ENCODE measurements at places on chromosomes 13 and 19.
A peak's percentile ranks its signal among the peaks of the same experiment; 100 is the strongest.

DNA sequence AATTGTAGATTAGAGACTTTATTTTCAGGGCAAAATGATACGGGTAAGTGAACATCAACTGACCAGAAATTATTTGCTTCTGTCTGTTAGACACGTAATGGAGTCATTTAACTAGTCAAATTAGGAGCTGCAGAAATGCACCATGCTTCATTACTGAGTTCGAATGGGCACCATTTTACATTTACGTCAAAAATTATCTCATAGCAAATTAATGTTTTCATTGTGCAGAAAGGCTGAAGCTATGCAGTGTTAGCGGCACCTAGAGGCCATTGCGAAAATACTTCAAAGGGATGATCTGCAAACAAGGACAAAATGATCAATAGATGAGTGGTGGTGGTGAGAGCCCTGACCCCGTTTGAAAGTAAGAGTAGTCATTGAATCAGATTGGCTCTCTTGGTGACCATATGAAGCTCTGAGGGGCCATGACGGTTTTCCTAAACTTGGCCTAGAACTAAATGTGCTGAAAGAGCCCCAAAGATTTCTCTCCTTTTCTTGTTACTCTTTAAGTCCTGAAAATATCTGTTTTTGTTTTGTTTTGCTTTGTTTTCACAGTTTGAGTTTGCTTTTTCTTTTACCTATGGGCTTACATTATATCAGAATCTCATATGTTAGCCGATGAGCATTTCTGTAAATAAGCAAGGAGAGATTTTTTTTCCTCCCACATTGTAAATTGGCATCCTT, 277.9 kb downstream of the ZNF536 start:
- DNase-seq, result peak; percentile 6

- peak; percentile 32 for DNase-seq
These were observed 11.4 kb downstream of the FCHO1 start for GRCh38 chr19:17762505-17763229.

GRCh38 chr13:109819874-109820273, 33.5 kb upstream of the IRS2 start:
- DNase-seq, result no peak

GRCh38 chr13:26019881-26020870, 31.6 kb downstream of the SHISA2 start:
- DNase-seq, result no peak

GRCh38 chr13:81872581-81872980, 1531.7 kb upstream of the SPRY2 start:
- no peak for DNase-seq

DNA sequence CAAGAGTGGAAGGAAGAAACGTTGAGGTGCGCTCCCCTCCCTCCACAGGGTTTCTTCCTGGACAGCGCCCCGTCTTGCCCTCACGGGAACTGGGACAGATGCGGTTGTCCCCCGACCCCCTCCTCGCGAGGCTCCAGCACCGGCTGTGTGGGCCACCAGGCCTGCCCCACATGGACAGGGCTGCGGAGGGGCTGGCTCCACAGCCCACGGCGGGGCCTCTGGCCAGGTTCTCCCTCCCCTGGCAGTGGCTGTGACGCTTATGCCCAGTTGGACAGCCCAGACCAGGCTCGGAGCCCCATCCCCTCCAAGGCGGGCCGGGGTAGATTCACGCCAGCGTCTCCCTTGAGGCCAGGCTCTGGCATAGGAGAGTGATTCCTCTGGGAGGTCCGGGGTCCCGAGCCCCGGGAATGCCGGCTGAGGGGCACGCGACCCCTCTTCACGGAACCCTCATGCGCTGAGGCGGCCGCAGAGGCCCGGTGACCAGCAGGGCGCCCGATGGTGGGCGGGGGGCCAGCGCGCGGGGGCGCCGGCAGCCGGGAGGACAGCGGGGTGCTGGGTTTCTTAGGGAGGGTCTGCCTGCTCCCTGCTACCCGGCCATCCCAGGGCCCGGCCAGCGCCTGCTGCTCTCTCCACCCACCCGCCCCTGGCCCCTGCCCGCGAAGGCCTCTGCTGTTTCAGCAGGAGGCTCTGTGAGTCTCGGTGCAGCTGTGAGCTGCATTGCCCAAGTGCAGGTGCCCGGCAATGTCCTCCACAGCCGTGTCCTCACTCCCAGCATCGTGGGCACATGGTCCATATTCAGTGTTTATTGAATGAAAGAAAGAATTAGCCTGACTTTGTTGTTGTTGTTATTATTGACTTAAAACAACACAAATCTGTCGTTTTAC, 20.3 kb upstream of the GAS6 start:
- DNase-seq, result no peak

DNA sequence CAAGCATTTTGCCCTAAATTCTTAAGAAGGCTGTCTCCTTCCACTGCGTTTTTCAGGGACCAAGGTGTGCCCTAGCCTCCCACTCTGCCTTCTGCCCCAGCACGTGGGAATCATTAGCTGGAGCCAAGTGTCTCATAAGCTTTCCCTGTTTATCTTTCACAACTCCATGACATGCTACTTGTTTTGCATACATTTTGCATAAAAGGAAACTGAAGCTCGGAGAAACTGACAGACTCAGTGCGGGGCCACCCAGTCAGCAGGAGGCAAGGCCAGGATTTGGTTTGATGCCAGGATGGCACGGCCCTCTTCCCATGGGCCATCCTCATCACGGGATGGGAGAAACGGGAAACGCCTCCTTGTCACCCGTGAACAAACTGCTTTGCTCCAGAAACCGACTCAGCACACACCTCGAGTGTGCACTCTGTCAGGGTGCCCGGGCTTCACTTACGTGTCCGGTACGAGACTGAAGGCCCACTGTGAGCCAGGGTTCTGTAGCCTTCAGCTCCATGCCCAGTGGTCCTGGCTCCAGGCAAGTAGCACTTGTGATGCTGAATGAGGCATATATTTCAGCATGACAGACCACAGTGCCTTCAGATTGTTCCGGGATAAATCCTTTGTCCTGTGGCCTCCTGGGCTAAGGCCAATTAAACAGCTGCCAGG, 9.6 kb downstream of the CEBPA start:
- no peak for DNase-seq

DNA sequence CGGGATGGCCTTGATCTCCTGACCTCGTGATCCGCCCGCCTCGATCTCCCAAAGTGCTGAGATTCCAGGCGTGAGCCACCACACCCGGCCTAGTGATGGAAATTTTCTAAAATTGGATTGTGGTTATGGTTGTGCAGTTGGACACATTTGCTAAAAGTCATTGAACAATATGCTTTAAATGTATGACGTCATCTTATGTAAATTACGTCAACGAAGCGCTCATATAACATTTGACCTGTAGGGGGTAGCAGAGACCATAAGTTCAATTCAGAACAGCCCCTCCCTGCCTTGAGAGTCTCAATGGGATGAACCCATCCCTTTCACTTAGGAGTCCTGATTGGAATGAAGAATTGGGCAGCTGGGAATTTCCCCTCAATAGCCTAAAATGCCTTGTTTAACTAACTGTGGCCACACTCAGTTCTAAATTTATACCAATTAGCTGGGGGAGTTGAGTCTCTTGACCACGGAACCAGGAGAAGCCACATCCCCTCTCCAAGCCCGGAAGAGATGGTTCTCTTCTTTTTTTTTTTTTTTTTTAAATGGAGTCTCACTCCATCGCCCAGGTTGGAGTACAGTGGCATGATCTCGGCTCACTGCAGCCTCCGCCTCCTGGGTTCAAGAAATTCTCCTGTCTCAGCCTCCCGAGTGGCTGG, 15.2 kb upstream of the TLE6 start:
- no peak for DNase-seq

Data from T1000 (cell line).